ENCODE measurements at places on chromosomes 12 and 14.

DNA sequence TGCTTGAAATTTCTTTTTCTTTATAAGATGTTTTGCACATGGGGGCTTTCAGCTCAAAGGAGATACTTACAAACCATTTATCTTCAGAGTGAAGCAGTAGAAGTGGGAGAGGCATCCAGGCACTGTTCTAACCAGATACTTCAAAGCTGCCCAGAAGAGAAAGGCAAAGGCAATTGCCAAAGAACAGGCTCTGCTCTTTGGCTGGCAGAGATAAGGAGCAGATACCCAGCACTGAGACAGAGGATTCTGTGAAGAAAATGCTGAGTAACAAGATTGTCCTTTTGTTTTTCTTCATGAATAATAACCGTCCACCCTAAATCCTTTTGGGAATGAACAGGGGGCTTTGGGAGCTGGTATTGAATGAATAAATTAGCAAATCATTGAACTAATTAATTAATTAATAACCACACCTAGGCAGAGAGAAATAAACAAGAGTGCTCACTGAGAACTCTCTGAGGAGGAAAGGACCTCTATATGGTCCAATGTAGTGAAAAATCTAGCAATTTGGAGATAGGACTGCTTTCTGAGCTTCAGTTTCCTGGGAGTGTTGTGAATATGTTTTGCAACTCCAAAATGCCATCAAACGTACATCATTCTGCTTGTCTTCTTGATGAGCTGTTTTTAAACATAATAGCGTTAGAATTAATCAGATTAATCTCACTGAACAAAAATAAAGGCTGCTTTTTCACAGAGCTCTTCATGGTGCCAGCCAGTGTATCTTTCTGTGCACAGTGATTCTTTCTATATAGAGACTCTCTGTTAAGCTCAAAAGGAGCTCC, 192.8 kb upstream of the AMIGO2 start:
- DNase-seq: no peak

GRCh38 chr12:116922194-116922897, 11.6 kb downstream of the FBXW8 start:
- no peak for DNase-seq

- no peak for DNase-seq
These were observed 43.8 kb downstream of the EVL start for GRCh38 chr14:100108840-100109593.

- no peak for DNase-seq
These were observed 231.9 kb downstream of the GPHN start for GRCh38 chr14:66739826-66740225.

DNA sequence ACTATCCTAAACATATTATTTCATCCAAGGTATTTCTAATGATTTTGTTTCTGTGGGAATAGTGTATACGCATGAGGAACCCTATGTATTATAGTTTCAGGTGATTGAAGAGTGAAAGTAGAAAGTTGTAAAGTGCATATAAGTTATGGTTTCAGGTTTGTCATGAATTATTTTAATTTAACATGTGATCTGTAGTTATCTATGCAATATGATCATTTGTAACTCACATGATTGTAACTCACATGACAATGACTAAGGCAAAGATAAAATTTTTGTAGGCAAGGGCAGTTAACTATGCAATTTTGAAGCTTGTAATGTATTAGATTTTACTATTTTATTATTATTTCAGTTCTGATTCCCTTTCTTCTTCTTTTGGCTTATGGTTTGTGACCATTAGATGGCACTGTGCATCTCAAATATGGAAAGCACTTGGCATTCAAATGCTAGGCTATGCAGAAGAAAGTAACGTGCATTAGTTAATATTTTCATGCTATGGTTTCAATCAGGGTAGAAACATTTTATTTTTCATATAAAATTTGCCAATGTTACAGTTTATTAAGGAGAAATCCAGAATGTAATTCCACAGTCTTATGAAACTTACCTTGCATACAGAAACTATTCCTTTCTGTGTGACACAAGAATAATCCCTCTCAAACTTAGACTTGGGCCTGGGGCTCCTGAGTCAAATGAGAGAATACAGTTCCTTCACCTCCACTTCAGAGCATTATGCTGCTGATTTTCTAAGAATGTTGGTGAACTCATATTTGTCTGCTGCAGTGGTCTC, 15.8 kb upstream of the TMEM30B start:
- no peak for DNase-seq

DNA sequence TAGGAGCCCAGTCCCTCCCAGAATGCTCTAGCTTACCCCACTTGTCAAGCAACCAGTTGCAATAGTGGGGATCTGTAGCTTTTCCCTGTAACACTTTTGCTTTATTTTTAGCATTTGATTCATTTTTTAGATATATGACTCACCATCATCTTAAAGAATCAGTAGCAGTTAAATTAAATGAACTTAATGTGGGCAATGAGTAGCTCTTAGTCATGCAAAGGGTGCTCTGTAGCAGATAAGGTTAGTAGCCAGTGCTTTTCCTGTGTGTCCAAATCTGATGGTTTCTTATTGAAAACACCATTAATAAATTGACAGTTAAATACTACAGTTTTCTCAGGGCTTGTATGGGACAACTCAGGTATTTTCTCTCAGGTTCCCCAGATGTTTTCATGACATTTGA, 311.8 kb downstream of the RERGL start:
- no peak for DNase-seq

- DNase-seq: no peak
These were observed 8.4 kb upstream of the GLIPR1 start for GRCh38 chr12:75471902-75472890.

- no peak for DNase-seq
These were observed 178.8 kb downstream of the STXBP6 start for GRCh38 chr14:24870949-24871701.

DNA sequence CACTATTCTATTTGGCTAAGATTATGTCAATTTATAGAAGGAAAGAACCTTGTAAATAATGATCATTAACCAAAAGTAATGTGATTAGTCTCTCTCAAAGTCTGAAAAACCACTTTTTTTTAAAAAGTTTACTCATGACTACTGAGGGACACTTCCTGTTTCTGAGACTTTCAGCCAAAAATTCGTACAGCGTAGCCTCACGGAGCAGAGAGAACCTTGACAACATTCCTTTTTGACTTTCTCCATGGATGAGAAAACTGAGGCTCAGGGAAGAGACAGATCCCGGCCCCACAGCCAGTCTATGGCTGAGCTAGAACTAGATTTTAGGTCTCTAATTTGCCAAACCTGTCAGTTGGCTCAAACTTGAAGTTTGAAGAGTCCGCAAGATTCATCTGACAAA, 68.2 kb downstream of the DAD1 start:
- DNase-seq: no peak

DNA sequence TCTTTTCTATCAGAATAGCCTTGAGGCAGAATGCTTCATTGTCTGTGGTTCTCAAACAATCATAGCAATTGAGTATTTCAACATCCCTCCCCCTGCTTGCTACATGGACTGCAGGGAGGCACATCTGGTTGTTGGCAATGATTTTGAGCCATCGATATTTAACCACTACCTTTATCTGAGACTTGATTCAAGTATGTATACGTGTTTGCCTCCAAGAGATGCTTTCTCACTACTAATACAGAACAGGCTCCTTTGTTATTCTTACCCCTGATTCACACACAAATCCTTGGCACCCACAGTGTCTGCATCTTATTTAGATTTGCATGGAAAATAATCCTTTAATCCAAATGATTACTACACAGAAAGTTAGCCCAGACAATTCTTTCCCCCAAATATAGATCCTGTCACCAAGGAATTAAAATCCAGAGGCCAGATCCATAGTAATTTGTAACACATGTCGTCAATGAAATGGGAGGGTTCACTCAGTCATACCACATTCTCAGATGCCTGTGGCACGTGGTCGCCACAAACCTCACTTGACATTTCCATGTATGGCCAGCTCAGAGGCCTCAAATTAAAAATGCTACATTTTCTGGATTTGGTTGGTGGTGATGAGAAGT, 199.3 kb downstream of the ITPR2 start:
- DNase-seq: no peak

GRCh38 chr12:68587448-68587873, 23.2 kb upstream of the RAP1B start:
- no peak for DNase-seq

All from nephron progenitor cell (in vitro differentiated cells).